ENCODE measurements at places on chromosomes 3 and 15.

DNA sequence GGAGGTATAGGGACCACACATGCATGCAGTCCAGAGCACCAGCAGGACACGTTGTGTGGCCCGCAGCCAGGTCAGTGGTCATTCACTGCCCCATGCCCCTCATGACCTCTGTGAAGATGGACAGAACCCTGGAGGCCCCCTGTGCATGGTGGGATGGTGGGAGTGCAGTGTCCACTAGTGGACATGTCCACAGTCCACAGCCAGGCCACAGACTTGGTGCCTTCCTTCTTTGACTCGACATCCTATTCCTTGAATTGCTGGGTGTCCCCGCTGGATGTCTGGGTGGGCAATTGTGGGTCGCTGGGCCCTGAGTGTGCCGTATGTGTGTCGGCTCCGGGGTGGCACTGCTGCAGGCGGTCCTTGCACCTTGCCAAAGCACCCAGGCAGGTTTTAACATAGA is 35.7 kb downstream of the KLF15 start:
- DNase-seq = no peak

GRCh38 chr15:31013863-31014607 is 22.6 kb upstream of the MTMR10 start:
- no peak for DNase-seq

DNA sequence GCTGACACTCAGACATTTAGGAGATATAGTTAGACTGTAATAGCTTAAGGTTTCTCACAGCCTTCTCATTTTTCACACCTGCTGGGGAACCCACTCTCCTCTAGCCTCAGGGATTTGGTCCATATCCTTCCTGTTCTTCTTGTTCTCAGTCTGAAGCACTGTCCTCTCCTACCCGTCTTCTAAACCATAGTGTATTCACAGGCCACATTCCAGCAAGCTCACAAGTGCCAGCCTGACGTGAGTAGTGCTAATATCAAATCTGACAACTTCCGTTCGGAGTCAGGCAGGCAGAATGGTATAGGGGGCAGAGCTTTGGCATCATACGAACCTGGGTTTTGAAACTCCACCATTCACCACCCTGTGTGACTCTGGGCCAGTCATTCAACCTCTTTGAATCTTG is 6.9 kb upstream of the CA12 start:
- DNase-seq = no peak

GRCh38 chr3:132679911-132680310 is 19.8 kb downstream of the UBA5 start:
- DNase-seq = no peak

GRCh38 chr15:28018291-28019044 is 80.6 kb downstream of the OCA2 start:
- no peak for DNase-seq

GRCh38 chr3:71910108-71910507 is 125.2 kb upstream of the PROK2 start:
- no peak for DNase-seq

GRCh38 chr3:131299836-131300235 is 81.7 kb upstream of the NUDT16 start:
- DNase-seq = no peak

DNA sequence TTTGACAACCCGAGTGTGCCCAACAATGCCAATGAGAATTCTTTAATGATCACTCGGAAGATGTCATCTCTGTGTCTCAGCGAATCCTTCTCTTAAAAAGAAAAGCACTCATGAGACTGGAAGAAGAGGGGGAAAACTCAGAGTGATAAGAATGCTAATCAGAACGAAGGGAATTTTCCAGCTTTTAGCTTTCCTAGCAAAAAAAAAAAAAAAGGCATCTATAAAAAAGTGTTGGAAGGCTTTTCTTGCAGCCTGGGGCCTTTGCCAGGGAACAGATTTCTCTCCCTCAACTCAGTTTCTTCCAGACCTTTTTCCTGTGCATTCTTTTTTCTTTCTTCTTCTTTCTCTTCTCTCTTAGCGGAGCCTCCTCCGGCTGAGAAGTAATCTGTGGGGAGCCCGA is 80.5 kb upstream of the NEO1 start:
- DNase-seq = no peak

- no peak for DNase-seq
Observed at GRCh38 chr3:153855772-153856171, 265.4 kb upstream of the ARHGEF26 start.

DNA sequence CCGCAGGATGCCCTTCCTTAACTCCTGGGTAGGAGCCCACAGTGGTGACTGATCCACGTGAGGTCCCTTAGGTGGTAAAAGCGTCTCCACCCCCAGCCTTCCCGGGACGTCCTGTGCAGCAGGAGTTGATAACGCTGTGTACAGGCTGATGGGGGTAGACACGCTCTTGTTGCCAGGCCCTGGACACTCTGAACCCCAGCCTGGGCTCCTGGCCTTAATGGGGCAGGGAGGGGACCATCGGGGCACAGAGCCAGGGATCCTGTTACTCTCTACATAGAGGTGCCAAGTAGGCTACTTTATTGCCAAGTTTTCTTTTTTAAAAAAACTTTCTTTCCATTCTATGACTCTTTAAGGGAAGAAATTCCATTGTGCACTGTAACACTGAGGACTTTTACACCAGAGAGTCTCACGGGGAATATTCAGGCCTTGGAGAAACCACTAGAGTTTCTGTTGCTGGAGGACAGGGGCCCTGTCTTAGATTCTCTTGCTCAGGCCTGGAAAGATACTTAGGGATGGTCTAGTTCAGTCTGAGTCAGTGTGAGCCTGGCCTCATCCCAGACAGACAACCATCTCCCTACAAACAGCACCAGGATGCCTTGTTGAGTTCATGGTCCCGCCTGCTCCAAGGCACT is 104.3 kb upstream of the RNU6-1 start:
- DNase-seq = no peak

DNA sequence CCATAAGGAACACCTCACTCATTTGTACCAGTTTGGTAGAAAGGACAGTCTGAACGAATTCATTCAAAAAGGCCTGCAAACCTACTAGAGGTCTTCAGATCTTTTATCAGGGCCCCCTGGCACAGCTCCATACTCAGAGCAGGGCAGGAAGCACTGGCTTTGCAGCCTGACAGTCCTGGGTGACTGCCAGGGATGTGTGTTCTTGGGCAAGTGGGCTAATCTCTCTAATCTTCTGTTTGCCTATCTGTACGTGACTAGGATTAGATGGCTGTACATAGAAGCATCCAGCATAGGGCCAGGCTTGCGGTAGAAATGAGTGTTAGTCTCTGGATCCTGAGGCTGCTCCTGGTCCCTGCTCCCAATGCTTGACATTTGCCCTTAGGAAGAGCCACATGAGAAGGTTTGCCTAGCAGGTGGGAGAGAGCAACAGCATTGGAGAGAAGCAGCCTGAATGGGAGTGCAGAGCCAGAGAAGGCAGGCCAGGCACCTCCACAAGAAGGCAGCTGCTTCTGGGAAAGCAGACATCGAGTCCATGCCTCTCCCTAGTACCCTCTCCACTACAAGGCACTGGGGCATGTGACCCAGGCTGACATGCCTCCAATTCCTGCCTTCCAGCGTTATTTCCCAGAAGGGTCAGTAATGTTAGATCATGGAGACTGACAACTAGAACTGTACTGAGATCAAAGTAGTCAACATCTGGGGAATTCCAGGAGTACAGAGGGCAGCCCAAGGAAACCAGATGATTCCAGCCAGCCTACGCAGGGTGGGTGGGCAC is 1.0 kb upstream of the CXCR6 start:
- DNase-seq = no peak

- DNase-seq = no peak
Observed at GRCh38 chr3:174308736-174309135, 550.4 kb upstream of the NAALADL2 start.

DNA sequence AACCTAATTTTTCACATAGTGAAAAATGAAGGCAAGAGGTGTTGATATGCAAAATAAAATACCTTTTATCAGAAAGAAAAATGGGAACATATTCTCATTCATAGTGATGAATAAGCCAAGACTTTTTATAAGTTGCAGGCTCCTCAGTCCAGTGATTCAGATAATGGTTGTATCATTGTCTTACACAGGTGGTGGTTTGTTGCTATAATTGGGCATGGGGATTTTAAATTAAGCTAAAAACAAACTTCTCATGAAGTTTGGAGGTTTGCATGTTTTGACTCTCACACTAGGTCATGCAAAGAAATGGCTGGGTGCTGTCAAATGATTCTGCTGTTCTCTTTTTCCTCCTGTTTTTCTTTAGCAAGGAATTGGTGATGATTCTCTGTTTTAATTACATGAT is 60.8 kb upstream of the SKIL start:
- no peak for DNase-seq

DNA sequence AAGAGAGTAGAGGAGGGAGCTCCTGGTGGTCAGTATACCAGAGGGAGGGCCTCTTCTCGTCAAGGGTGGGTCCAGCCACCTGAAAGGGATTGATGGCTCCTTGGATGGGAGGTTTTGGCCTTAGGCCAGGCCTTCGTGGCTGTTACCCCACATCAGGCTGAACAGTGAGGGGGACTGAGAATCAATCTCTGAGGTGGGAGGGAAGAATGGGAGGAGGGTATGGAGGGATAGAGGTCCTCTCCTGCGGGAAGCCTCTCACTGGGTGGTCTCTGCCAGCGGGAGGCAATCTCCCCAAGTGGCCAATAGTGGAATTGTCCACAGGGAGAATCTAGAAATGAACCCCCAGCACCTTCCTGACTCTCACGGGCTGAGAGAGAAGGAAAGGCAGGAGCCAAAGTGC is 53.5 kb downstream of the BSN start:
- DNase-seq = no peak

- no peak for DNase-seq
Observed at GRCh38 chr15:71348597-71348996, 233.3 kb downstream of the THSD4 start.
